ENCODE measurements at places on chromosomes 16 and 17.

- DNase-seq: no peak
Measured at GRCh38 chr16:10210944-10211343, 28.7 kb upstream of the GRIN2A start.

- peak; percentile 94 for DNase-seq
Measured at GRCh38 chr17:38729886-38730525, at the start of gene CISD3. TSS of gene CISD3 (plus strand) at chr17:38730341. CDS start at chr17:38730359, 18 bp downstream.

- DNase-seq: no peak
Measured at GRCh38 chr17:9818760-9819159, 3.1 kb downstream of the GSG1L2 start.

DNA sequence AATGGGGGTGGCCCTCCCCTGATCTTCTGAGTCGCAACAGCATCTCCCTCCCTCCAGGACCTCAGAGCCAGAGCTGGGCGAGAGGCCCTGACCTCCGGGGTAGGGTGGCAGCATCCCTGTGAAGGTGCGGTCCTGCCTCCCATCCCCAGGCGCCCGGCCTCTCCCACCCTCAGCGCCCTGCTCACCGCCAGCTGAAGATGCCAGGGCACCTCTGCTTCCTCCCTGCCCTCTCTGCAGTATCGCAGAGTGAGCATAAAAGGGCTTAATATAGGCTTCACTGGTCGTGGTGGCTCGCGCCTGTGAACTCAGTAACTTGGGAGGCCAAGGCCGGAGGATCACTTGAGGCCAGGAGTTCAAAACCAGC, 10.7 kb upstream of the MPP2 start:
- DNase-seq: no peak

GRCh38 chr17:4492721-4493561, 5.7 kb upstream of the SPNS2 start:
- DNase-seq: no peak

DNA sequence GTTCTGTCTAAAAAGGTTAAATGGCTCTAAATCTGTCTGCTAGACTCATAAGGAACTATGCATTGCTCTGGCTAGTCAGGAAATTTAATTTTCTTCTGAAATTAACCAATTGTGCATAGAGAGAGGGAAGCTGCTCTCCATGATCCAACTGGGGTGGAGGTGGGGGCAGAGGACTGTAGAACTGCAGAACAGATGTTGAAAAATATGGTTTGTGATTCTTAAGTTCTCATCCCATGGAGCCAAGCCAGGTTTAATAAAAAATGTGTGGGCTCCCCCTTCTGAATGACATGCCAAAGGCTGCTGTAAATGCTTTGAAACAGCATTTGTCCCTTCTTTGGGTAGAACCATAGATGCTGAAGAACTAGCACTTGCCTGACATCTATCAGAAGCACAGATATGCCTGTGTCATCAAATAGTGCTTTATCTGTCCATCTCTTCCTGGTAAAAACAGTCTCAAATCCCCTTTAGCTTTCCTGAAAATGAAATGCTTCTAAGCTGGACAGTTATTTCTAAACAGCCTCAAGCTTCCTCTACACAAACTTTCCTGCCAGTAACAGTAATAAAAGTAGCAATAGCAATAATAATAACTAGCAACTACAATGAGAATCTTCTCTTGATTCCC, 221.4 kb downstream of the CDH8 start:
- DNase-seq: no peak

DNA sequence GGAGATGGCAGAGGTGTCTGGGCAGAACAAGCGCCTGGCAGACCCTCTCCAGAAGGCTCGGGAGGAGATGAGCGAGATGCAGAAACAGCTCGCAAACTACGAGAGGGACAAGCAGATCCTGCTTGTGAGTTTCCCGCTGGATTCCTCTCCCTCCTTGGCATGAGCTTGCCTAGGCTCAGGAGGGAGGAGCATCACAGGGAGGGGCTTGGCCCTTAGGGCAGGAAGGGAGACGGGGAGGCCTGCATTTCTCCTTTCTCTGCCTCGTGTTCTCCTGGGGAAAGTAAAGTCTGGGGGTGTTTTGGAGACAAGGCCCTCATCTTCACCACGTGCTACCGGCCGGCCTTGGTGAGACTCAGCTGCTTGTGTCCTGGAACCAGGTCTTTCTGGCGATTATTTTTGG, 18.0 kb upstream of the DBNDD1 start:
- no peak for DNase-seq

DNA sequence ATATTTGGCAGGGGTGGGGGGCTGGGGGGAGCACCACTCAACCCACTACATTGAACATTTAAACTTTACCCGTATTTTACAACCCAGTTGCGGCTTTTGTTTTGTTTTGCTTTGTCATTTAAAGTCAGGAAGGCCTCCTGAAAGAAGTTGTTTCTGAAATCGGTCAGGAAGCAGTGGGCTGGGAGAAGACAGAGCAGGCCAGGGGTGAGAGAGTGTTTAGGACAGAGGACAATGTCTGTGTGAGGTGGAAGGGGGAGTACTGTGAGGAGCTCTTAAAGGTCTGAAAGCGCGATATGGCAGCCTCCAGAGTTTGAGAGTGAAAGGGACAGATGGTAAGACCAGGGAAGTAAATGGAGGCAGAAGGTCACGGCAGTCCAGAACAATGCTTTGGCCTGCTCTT, 6.1 kb upstream of the WFIKKN2 start:
- DNase-seq: no peak

DNA sequence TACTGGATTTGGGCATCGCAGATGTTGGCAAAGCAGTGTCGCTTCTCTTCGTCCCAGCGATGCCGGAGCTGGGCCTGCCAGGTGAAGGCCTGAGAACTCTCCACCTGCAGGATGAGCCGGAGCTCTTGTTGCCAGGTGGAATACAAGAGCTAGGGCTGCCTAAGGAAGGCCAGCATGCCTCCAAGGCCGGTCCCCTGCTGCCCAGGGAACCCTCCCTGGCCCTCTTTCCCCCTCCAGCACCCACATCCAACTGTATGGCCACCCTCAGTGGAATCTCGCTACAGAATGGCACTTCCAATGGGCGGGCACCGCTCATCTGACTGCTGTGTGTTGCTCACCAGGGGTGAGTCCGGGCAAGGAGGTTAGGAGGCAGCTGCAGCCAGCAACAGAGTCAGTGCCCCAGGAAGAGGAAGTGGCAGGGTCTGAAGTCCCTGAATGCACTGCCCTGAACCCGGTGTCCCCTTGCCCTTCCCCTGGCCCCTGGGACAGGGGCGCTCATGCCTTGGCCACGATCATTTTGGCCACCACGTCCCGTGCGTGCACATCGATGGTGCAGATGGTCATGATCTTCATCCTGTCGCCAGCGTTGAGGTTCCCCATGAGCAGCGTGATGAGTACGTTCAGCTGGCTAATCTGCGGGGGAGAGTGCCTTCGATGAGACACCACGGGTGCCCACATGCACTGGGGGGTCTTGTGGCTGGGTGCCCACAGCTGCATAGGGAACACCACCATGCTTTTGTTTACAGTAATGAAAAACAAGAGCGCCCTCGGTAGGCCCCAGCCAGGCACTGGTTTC, 75.8 kb downstream of the DNAH17 start:
- DNase-seq: no peak

GRCh38 chr17:21816592-21817567, 124.6 kb downstream of the KCNJ18 start:
- no peak for DNase-seq

DNA sequence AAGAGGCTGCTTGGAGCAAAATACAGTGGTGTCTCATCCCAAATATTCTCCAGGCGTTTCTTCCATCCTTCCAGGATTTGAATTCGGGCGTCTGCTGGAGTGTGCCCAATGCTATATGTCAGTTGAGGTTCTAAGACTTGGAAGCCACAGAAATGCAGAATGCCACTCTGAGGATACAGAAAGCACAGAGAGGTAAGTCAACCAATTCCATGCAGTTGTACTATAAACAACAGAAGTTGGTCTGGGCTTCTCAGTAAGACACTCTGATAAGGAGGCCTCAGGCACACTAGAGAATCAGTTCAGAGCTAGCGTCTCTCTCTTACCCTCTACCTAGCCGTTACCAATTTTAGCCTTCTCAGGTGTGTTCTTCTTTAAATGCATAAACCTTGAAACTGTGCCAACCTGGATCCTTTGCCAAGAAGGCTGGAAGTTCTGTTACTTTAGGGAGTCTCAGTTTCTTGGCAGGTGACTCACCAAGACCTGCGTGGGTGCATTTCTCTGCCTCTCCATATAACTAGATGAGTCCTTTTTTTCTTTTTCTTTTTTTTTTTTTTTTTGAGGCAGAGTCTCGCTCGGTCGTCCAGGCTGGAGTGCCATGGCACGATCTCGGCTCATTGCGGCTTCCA, 15.1 kb downstream of the NQO1 start:
- no peak for DNase-seq
